CD4-positive, alpha-beta T cell treated with Interferon alpha-2 for 1 hour (primary cell): ENCODE measurements at places on chromosomes 11 and 22.

- peak; percentile 23 for DNase-seq
These were observed 2.1 kb downstream of the CD44 start for GRCh38 chr11:35141071-35141470.

- no peak for DNase-seq
These were observed 9.7 kb upstream of the TXNRD2 start for GRCh38 chr22:19951346-19951745.

DNA sequence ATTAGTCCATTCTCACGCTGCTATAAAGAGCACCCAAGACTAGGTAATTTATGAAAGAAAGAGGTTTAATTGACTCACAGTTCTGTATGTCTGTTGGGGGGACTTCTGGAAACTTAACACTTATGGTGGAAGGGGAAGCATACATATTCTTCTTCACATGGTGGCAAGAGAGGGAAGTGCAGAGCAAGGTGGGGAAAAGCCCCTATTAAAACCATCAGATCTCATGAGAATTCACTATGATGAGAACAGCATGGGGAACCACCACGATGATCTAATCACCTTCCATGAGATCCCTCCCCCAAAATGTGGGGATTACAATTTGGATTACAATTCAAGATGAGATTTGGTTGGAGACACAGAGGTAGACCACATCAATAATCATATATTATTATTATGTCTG is 25.7 kb downstream of the CEP57 start:
- no peak for DNase-seq

GRCh38 chr11:10356161-10356560 is 51.3 kb downstream of the ADM start:
- no peak for DNase-seq

GRCh38 chr11:10916665-10917064 is 58.8 kb upstream of the ZBED5 start:
- no peak for DNase-seq

DNA sequence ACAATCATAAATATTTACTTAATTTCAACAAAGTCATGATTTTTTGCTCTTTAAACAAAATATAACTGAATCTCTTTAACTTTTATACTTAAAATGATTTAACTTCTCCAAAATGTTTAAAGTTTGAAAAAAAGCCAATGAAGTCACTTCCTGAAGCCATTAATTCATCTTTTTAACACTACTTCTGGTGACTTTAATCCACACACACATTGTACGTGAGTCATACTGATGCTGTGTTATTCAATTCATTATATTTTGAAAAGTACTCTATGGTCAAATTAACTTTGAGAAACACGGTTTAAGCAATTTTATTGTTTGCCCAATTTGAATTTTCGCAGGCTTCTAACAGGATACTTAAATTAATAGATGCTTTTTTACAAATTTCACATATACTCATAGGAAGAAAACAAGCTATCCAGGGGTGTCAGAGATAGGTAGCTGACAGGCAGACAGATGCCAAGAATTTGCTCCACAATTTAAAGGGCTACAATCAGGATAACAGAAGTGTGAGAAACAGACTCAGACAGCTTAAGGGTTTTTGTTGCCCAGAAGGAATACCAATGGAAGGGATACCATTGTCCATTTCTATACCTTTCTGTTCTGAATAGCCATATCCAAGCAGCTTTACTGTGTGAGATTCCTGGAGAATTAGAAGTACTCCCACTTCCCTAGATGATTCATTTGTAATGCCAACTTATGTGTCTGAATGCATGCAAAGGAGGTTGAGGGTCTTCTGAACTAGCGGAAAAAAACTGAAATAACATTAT is 118.4 kb downstream of the RBFOX2 start:
- DNase-seq: no peak

DNA sequence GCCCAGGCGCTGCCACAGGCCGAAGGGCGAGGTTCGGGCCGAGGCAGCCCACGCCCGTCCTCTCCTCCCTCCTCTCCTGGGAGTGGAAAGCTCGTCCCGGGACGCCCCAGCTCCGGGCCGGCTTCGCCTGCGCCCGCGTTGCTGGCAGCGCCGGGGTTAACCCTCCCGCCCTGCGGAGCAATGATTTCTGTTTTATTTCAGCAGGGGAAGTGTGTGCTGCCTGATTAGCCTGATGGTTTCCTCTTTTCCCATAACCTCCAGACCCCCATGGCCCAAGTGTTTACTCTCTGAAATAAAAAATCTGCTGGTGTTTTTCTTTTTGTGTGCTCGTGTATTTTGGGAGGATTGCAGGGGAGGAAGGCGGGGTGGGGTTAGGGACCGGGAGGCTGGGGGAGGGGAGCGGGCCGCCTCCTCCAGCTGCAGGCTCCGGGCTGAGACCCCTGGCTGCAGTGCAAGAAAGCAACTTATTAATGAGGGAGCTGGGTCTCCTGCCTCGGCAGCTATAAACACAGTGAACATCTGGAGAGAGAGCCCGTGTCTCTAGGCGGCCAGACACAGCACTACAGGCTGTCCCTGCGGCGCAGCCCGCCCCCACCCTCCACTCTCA is 38.6 kb downstream of the ETS1 start:
- peak; percentile 21 for DNase-seq

DNA sequence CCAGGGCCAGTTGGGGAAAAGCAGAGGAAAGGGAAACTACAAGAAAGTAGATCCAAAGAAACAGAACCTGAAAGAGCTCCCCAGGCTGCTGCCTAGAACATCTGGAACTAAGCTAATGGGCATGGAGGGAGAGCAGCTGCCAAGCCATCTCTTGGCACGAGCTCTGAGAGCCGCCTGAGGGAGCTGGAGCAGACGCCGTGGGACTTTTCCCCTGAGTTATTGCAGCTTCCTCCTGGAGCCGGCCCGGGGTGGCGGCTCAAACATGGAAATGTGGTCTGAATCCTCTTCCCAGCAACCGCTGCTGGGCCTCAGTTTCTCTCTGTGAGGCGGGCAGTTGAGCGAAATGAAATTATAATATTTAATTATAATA is 41.8 kb downstream of the LIF start:
- no peak for DNase-seq

GRCh38 chr11:122628810-122629555 is 26.5 kb upstream of the UBASH3B start:
- peak; percentile 69 for DNase-seq

GRCh38 chr22:44455151-44455962 is 42.7 kb downstream of the RTL6 start:
- DNase-seq: peak; percentile 49

DNA sequence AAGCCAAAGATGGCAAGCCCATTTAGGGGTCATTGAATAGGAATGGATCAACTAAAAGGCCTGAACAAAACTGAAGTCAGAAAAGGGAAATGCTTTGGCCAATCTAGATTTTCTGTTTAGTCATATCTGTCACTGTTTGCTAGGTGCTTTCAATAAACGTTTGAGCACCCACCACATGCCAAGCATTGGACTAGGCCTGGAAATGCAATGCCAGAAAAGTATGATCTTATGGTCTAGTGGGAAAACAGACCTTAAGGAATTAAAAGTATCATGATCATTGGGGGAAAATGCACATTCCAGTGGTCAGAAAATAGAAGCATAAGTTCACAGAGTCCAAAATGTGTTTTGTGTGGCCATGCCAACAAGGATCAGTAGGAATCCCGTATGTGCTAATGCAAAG is 76.8 kb upstream of the BIRC3 start:
- DNase-seq: no peak

GRCh38 chr11:95248666-95249467 is 17.9 kb upstream of the SESN3 start:
- DNase-seq: no peak

- DNase-seq: peak; percentile 9
These were observed 87.0 kb upstream of the BLID start for GRCh38 chr11:122202951-122203456.

DNA sequence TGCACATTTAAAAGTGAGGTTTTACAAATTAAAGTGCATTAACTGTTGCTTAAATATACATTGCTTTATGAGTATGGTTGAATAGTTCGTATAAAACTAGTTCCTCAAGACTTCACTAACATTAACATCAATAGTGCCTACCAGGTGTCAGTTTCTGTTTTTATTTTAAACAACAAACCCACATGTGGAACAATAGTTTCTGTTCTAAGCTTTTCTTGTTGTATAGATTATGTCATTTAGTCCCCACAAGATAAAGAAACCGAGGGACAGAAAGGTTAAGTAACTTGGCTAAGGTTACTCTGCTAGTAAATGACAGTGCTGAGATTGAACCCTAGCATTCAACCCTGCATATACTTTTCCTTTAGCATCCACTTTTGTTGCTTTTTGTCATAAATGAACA is 41.4 kb upstream of the ST14 start:
- no peak for DNase-seq

DNA sequence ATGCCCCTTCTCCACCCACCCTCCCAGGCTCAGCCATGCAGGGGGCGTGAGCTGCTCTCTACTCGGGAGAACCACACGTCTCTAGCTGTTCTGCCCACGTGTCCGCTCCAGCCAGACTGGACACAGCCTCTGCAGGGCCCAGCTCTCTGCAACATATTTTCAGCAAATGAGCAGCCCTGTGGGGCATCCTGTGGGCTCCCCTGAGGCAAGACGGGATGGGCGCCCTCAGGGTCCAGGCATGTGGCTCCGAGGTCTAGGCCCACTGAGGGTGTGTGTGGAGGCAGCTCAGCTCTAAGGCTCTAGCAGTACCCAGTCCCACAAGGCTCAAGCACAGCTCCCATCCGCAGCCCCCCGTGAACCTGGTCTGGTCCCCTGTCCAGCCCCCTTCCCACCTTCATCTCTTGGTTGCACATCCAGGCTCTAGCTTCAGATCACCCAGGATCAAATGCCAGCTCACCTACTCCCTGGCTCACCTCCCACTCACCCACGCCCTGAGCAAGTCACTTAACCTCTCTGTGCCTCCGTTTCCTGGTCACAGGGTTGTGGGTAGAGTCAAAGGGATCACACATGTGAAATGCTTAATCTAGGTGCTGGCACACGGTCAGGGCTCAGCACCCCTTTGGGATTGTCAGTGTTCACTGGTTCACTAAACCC is 57.8 kb upstream of the TCF20 start:
- DNase-seq: no peak

- DNase-seq: no peak
These were observed 4.2 kb upstream of the RASGRP2 start for GRCh38 chr11:64747961-64748665.
